ENCODE measurements at places on chromosomes 12 and 14.

DNA sequence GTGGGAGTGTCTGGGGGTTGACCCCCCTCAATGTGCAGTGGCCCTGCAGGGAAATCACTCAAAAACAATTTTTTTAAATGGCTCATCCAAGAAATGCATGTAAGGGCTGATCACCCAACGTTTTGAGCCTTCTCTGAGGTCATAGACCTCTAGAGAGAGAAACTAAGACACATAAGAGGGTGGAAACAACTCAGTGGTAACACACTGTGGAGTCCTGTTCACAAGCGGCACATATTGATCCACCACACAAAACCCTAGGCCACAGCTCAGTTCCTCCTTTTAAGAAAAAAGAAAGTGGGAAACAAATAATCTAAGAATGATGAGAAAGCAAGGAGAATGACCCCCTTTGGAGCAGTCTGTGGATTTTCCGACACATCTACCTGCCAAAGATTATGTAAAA, 83.0 kb upstream of the METAP2 start:
- no peak for DNase-seq

DNA sequence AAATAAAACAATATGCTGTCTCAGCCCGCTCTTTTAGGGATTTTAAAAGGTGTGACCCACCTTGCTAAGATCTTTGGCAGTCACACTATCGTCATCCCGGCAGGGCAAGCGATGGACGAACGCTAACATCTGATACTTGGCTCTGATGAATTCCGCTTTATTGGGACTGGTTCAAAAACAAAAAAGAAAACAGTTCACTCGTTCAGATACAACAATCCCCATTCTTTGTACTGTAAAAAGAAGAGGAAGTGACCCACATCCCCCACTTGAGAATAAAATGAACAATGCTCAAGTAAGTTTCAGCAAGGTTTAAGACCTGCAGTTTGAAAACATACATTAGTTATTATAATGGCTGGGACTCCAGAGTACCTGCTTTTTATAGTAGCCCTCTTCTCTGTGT, 7.3 kb downstream of the GIT2 start:
- DNase-seq: no peak

DNA sequence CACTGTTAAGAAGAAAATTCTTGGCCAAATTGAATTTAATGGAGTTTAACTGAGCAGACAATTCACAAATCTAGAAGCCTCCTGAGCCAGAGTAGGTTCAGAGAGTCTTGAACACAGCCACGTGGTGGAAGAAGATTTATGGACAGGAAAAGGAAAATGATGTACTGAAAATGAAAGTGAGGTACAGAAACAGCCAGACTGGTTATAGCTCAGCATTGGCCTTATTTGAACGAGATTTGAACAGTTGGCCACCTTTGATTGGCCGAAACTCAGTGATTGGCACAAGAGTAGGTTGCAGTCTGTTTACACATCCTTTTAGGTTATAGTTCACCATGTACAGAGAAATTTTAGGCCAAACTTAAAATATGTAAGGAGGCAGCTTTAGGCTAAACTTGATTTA, 9.9 kb downstream of the OAS2 start:
- DNase-seq: peak; percentile 42

DNA sequence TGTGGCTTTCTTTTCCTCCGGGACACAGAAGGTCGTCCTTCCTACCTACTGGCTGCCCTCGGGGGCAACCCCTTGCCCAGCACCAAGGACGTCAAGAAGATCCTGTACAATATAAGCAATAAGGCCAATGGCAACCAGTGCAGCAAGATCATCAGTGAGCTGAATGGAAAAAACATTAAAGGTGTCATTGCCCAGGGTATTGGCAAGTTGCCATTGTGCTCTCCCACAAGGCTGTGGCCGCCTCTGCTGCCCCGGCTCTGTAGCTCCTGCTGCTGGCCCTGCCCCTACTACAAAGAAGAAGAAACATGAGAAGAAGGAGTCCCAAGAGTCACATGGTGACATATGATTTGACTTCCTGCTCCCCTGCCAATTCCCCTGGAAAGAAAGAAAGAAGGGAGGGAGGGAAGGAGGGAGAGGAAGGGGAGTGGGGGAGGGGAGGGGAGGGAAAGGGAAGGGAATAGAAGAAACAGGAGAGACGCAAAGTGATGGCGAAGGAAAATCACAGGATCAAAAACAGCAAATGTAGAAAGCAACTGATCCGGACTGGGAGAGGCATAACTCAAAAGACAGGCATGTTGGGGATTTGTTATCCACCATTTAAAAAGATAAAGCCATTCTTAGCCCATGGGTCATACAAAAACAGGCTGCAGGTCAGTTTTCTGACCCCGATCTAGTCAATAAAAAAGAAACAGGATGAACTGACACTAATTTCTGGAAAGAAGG, 61.3 kb upstream of the RESF1 start:
- peak; percentile 88 for DNase-seq

GRCh38 chr14:76428611-76429010, 52.7 kb downstream of the ESRRB start:
- DNase-seq: no peak

DNA sequence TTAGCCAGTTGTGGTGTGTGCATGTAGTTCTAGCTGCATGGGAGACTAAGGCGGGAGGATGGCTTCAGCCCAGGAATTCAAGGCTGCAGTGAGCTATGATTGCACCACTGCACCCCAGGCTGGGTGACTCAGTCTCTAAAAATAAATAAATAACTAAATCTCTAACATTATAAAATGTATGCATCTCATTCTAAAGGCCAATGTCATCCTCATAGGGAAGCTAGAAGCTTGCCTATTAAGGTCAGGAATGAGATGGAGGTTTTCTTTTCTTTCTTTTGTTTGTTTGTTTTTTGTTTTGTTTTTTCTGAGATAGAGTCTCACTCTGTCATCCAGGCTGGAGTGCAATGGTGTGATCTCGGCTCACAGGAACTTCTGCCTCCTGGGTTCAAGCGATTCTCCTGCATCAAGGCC, 48.8 kb upstream of the PAPLN start:
- no peak for DNase-seq

- no peak for DNase-seq
Observed at GRCh38 chr14:22152903-22153302, 436.1 kb downstream of the DAD1 start.

DNA sequence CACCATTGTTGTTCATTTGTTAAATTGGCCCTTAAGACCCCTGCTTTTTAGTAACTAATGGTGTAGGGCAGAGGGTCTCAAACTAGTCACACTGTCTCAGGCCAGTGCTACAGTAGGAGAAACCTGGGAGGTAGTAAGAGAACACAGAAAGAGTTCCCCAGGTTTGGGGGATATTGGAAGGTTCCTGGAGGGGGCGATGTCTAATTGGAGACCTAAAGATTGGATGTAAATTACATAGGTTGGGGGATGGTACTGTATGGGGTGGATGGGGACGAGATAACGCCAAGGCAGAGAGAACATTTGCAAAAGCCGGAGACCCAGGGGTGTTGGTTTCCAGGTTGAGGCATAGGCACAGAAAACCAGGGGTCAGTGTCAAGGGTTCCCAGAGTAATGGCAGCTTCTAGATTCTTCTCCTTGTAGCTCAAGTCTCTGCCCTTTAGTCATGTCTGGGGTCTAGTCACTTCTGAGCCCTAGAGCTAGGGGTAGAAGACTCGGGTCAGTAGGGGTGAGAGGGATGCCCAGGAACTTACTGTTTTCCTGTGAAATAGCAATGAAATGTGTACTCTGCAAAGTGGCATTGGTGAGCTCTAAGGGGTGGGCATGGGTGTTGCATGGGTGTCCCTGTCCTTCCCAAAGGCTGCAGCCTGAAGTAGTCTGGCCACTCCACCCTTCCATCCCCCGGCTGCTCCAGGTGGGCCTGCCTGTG, 21.8 kb downstream of the PLEKHG3 start:
- DNase-seq: no peak

All from OCI-M1 (cell line).